Right renal cortex interstitium (tissue), 3 donors: ENCODE measurements at places on chromosomes 7 and 10. TPM values are rescaled to one million over a fixed set of nuclear protein-coding genes. Genes with fewer than 3 reads are reported as not detected.

The GJC3 gene
- polyA plus RNA-seq, result 1.0 TPM

- no peak for DNase-seq
Observed at GRCh38 chr7:96182424-96183158, 139.3 kb downstream of the SLC25A13 start.

The MBL2 gene
- not detected for polyA plus RNA-seq

- no peak for DNase-seq
Observed at GRCh38 chr10:14185316-14186045, 145.2 kb downstream of the FRMD4A start.

DNA sequence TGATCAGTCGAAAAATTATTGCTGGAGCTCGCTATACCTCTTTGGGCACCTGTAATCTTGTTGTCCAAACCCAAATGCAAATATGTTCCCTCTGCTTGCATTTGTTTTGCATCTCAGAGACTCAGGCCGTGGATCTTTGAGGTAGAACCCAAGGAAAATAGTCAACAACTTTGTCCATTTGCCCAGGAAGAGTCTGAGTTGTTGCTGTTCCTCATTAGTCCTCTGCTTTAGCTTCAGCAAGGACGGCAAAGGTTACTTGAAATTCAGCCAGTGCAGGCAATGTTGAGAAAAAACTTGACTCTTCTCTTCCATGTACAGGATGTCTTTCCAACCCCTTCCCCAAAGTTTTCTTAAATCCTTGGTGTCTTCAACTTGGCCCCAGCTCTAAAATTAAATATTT, 45.8 kb downstream of the PDK4 start:
- DNase-seq, result no peak
